GF-D8 (cell line): ENCODE measurements at places on chromosomes 1 and 21.

DNA sequence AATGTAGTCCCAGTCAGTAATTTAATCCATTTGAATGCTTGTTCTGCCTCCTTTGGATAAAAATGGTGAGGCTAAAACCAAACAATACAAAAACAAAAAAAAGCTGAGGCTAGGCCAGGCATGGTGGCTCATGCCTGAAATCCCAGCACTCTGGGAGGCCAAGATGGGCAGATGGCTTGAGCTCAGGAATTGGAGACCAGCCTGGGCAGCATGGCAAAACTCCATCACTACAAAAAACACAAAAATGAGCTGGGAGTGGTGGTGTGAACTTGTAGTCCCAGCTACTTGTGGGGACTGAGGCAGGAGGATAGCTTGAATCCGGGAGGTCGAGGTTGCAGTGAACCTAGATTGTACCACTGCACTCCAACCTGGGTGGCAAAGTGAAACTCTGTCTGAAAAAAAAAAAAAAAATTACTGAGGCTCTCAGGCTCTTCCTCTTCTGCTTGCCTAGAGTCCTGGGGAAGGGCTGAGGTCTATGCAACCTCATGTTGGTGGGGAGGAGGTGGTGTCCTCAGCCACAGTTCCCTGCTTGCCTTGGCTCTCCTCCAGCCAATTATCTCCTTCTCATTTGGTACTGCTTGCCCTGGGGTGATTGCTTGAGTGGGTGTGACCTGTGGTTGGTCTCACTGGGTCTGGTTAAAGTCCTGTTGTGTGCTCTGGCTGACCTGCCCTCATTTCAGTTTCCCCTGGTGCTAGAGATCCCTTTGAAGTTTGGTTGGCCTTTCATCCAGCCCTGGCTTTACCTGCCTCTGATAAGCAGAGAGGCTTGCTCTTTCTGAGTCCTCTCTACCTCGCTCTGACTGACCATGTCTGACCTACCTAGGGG is 20.9 kb downstream of the S1PR1 start:
- peak; percentile 76 for DNase-seq

DNA sequence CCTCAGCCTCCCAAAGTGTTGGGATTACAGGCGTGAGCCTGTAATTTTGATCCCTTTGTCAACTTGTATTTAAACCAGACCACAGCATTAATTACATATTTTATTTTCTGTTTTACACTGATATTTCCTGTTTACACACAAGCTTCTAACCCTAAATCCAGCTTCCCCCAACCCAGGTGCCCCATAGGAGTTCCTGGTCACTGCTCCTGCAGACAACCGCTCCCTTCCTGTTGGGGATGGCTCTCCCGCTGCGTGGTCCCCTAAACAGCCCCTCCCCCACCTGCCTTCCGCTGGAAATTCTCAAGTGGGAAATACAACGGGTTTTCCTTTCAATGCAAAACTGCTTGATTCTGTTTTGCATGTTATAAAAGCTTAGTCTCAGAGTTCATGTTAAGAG is 3.7 kb downstream of the CSTB start:
- DNase-seq = no peak

GRCh38 chr1:21123287-21123948 is 53.3 kb downstream of the EIF4G3 start:
- peak; percentile 32 for DNase-seq

- no peak for DNase-seq
Measured at GRCh38 chr1:107138166-107138565, 2.7 kb upstream of the NTNG1 start.

DNA sequence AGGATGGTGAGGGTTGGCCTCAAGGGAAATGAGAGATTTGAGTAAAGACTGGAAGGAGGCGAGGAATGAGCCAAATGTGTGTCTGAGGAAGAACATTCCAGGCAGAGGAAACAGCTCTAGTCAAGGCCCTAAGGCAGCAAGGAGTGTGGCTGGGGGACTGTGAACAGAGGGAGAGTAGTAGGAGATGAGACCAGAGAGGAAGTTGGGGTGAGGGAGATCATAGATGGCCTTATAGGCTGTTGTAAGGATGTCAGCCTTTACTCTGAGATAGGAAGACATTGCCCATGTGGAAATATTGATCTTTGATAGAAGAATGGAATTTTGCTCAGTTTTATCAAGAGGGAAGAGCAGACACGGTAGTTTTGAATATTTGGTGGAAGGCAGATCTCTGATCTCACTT is 55.2 kb upstream of the ARTN start:
- no peak for DNase-seq

- DNase-seq = no peak
Measured at GRCh38 chr1:74767490-74767889, 34.5 kb downstream of the TYW3 start.

DNA sequence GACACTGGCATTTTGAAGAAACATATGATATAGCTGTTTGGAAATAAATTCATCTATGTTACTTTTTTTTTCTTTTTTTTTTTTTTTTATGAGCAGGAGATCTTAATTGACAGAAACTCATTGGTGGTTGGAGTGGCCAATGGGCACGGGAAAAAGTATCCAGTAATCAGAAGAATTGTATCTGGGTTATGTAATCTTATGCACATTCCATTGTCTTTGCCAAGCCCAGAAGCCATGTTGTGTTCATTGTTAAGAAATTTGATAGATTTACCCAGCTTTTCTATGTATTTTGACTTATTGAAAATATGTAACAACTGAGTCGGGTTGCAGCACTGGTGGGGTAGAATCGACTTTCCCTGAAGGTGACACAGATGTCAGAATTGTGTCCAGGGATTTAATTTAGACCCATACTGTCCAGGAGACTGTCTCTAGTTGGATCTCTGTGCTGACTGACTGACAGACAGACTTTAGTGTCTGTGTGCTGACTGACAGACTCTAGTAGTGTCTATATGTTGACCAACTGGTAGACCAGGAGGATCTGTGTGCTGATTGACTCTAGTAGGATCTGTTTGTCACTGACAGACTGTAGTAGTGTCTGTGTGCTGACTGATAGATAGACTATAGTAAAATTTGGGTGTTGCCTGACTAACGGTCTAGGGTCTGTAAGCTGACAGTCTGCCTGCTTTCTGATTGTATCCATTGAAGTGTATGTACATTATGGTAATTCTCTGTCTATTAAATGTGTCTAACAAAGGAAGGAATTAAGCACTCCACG is 12.3 kb upstream of the C4BPB start:
- no peak for DNase-seq

DNA sequence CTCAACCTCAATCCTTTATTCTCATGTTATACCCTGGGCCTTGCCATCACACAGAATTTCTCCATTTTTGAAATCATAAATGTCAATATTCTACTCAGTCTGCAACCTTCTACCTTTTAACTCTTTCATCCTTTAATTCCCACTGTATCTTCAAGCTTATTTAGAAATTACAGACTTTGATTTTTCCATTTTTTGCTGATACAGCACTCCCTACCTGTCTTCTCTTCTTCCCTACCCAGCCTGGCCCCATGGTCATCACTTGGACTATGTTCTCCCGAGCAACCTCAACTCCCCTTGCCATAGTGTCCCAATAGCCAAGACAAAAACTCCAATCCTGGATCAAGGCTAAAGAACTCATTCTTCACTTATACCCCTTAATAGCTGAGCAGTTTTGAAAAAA is 14.6 kb downstream of the WARS2 start:
- no peak for DNase-seq

DNA sequence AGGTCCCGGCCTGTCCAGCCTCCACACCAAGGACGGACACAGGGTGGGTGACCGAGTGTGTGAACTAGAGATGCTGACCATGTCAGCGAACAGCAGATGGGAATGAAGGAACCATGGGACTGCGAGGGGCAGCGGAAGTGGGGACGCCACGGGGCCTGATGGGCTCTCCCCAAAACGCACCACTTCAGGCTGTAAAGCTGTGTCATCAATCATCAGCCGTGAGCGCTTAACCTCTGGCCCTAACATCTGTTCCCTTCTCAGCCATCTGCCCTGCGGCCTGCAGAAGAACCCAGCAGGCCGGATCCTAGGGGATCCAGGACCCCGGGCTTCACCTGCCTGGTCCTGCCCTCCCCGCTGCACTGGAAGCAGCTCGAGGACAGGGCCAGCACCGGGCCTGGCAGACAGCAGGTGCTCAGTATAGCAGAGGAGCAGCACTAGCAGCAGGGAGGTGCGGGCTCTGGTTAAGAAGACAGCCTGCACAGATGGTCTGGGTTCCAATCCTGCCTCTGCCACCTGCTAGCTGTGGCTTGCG is 58.7 kb downstream of the DMRTB1 start:
- DNase-seq = no peak
